ENCODE measurements at places on chromosomes 7 and 10.

- DNase-seq, result no peak
Observed at GRCh38 chr10:121558238-121558637, 40.0 kb downstream of the FGFR2 start.

DNA sequence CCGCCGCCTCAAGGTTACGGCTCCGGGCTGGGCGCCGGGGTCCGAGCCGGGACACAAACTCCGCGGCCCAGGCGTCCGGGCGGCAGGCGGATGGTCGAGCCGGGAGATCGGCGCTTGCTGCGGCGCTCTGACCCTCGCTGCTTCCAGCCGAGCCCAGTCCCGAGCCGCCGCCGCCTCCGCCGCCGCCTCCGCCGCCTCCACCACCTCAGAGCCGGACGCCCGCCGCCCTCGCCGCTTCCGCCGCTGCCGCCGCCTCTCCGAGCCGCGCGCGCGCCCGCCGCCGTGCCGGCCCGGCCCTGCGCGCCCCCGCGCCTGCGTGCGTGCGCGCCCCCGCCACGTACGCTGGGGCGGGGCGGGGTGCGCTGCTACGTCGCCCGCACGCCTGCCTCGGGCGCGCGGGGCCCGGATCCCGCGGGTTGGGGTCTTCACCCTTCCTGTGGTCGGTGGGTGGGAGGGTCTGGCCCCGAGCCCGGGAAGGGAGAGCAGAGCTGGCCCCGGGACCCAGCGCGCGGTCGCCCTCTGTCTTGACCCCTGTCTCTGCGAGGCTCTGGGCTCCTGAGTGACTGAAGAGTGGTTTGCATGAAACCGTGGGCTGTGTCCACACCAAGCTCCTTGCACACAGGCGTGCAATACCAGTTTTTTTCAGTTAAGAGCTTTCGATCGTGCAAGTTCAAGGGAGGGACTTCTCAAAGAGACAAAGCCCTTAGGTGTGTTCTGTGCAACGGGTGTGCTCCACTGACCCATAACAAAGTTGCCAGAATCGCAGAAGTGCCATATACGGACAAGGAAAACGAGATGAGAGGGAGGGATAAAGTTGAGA lies at the start of gene SMURF1:
SMURF1 (minus strand) TSS at position 256 of the 820 bp plus-strand sequence. CDS start 328 bp downstream, outside the sequence.
- DNase-seq, result no peak

DNA sequence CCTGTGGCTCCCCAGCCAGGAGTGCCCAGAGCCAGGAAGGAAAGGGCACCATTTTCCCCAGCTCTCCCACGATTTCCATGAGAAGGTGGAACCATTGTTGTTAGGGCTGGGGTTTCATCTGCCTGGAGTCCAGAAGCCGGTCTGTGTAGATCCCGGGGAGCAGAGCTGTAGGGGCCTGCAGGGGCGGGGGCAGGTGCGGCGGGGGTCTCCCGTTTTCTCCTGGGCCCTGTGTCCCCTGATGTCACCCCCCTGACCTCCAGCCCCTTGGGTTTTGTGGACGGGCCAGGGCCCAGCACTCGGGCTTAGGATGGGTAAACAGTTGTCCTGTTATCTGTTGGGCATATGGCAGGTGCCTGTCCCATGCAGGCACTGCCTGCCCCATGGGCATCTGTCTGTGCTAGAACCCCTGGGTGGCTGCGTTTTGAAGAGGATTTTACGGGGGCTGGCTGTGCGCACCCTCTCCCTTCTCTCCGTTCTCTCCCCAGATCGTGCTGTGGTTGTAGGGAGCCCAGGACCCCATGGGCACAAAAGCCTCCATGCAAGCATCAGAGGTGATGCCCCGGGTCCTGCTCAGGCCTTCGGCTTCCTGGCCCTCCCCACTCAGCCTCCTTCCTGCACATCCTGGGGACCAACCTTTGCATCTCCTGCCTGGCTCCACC lies 158.8 kb downstream of the WDR37 start:
- DNase-seq, result no peak

DNA sequence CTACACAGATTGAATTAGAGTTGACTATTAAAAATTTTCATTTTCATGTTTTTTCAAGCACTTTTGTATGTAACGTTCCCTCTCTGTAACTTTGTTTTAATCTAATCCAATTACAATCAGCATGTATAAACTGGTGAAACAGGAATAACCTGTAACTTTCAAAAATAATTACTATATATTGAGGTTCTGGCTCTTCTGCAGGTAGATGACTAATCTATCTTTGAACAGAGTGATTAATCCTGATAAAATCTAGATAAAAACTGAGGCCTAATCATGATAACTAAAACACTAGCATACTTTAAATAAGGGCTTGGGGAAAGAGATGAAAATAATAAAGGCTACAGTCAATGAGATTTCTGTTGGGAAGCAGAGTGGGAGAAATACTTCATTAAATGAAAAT lies 101.6 kb upstream of the KCND2 start:
- no peak for DNase-seq

DNA sequence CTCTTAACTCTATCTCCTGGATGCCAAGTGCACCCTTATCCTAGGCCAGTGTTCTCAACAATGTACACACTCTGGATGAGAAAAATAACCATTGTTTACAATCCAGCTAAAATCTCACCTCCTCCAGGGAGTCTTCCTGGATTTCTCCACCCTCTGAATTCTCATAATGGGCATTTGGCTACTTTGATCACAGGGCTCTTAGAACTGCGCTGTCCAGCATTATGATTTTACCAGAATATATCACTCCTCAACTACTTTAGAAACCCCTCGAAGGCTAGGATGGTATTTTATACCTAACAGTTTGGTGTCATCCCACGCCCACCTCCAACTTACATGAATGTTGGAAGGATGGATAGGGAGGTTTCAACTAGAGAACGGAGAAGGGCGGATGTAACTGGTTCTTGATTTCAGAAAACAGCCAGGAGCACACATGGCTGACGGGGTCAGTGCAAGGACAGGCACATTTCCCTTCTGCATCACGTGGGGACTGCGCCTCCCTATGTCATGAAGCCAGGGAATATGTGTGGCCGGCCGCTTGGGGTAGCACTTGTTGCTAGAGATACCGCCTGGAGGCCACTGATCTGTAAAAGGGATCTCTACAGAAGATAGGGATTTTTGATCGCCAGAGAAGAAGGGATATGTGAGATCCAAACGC lies 1.2 kb upstream of the ATP6V0E2 start:
- DNase-seq, result peak; percentile 90

- DNase-seq, result no peak
Observed at GRCh38 chr10:78339251-78339650, 305.6 kb downstream of the RPS24 start.

DNA sequence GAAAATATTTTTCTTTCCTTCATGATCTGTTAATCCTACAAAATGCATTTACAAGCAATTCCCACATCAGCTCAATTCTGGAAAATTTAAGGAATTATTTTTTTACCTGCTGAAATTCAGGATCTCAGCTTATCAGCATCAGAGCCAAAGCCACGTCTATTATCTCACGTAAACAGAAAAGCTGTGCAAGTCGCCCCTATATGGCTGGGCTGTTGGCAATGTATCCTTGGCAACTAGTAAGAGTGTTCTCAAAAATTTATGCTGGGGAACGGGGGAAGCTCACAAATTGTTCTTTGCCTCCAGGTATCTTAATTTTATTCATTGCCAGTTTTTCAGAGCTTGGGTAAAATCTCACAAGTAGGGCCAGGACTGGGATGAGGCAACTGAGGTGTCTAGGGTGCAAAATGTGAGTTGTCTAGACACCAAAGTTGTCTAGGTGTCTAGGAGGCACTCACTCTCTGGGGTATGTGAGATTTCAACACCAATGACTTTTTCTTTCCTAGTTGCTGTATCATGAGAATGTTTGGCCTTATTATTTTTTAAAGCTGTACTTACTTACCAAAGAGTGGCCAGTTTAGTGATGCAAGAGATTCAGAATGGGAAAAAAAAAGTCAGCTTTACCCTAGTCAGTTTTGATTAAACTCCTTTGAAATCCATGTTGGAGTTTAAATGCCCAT lies 5.1 kb downstream of the GSTO2 start:
- DNase-seq, result no peak

DNA sequence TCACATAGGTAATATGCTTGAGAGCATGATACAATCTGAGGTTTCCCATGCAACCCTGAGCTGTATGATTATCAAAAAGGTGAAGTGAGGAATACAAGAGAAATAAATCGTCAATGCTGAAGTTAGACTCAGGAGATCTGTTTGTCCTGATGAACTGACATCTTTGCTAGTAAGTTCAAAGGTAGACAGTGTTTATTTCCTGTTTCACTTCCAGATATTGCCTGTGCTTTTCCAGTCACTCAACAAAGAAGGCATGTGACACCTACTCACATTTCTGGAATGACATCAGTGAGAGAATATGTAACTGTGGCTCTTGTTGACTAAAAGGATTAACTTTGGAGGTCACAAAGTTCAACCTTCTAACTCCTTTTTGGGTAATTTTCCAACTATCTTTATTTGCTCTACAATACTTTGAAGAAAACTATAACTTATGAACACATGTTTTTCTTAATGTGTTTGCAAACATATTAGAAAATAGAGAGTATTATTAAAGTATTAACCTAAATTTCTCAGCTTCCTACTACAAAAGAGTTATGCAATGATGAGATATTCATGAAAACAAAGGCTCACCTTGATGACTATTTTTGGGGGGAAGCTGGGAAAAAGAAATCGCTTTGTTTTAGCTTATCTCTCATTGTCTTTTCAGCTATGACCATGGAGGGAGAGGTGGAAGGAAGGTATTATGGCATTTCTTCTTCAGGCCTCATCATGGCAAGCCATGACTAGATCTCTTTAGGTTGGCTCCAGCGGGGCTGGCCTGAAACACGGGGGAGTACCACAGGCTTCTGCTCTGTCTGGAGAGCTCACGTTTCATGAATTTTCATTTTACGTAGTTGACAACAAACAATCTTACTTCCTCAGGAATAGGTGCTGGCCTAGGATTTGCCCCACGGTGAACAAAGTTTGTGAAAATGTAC lies 214.7 kb upstream of the SLC26A5 start:
- peak; percentile 46 for DNase-seq

DNA sequence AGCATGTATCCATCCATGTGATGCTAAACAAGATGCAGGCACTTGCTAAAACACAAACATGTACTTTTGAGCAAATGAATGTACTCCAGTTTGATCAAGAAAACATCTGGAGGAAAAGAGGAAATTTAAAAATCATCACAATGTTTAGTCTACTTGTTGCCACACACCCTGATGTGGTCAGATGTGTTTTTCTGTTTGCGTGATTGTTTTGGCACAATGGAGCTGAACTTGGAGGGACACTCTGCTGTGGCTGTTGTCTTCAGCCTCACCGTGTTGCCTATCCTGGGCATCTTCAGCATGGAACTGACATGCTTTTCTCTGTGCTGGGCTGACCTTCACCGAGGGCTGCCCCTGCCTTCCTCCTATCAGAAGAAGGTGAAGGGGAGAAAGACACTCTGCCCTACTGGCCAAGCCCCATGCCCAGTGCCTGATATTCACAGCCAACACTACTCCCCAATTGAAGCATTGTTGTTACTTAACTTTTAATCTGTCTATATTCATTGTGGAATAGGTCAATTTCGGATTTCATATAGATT lies 268.3 kb upstream of the IGFBP3 start:
- no peak for DNase-seq

- no peak for DNase-seq
Observed at GRCh38 chr7:11605749-11606148, 226.2 kb downstream of the THSD7A start.

GRCh38 chr7:2004841-2005725 lies 227.7 kb downstream of the MAD1L1 start:
- DNase-seq, result no peak

DNA sequence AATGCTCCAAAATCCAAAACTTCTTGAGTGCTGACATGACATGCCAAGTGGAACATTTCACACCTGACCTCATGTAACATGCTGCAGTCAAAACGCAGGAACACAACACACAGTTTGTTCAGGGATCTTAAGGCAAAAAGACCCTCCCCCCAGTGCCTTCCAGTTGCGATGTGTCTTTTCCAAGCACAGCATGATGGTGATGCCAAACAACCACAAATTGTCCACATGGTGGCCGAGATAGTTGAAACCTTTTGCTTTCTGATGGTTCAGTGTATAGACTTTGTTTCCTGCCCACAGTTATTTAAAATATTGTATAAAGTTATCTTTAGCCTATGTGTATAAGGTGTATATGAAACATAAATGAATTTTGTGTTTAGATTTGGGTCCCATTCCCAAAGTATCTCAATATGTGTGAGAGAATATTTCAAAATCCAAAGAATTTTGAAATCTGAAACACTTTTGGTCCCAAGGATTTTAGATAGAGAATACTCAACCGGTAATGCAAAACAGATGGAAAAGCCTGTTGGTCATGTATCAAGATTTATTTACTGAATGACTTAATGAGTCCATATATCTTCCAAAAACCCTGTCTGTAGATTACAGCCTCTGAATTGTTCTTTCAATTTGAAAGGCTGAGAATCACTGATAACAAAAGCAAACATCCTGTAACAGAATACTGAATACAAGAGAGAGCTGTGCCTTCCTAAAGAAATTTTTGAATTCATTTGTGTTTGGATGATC lies 93.4 kb upstream of the OIT3 start:
- no peak for DNase-seq

- no peak for DNase-seq
Observed at GRCh38 chr7:66502230-66503035, 126.2 kb upstream of the KCTD7 start.

Measured in brain microvascular endothelial cell (primary cell).